Mesothelial cell of epicardium (in vitro differentiated cells): ENCODE measurements at places on chromosomes 12 and 14.

DNA sequence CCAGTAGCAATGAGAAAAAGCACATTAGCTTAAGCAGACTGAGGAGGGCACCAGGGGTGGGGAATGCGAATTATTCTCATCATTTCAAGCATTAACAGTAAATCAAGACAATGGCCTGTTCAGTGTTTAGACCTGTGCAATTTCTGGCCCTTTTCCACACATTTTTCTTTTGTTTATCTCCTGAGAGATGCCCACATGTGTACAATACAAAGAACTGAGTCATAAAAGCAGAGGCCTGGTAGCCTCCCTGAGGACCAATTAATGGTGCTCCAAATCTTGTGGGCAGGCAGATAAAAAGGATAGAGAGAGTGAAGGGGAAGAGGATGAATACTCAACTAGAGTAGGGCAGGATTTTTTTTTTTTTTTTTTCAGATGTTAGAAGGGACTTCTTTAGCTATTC is 480.8 kb downstream of the RERGL start:
- H3K4me3 ChIP-seq: no peak overlapping the region
- no peaks in the 10 kb centered on the region for H3K27me3 ChIP-seq
- no peaks in the 10 kb centered on the region for H3K4me1 ChIP-seq
- H3K27ac ChIP-seq: no peak overlapping the region

DNA sequence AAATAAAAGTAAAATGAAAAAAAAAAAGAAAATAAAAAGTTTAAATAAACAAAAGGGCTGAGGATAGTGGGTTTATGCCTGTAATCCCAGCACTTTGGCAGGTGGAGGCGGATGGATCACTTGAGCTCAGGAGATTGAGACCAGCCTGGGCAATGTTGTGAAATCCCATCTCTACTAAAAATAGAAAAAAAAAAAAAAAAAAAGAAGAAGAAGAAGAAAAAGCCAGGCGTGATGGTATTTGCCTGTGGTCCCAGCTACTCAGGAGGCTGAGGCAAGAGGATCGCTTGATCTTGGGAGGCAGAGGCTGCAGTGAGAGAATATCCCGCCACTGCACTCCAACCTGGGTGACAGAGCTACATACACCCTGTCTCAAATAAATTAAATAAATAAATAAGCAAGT is 3.9 kb downstream of the TAOK3 start:
- no peak overlapping the region for H3K4me3 ChIP-seq
- H3K27ac ChIP-seq: no peak overlapping the region
- peaks cover 24% of the 10 kb centered on the region for H3K27me3 ChIP-seq
- DNase-seq: no peak
- H3K36me3 ChIP-seq: no peaks in the 10 kb centered on the region
- H3K4me1 ChIP-seq: peaks cover 16% of the 10 kb centered on the region

DNA sequence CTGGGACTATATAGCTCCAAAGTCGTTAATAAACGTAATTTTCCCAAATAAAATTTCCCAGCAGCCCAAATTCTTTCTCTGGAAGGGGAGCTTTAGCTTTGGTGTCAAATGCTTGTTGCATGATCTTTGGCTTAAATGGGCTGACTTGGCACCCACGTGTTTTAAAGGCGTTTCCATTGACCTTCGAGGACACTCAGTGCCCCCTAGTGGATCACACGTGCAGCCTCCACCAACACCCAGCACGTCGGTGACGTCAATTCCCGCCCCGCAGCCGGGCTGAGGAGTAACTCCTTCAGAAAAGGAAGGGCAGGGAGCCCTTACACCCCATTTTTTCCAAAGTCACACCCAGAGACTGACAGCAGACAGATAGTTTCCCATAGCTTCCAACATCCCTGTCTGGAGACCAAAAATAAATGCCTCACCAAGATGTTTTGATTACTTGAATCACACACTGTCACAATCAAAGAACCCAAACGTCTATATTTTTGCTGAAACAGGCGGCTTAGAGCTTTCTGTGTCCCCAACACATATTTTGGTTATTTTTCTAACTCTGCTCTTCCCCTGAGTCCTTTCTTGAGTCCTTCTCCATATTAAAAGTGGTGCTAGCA is 707.9 kb downstream of the AACS start:
- no peaks in the 10 kb centered on the region for H3K4me1 ChIP-seq
- H3K27me3 ChIP-seq: no peaks in the 10 kb centered on the region
- DNase-seq: no peak
- no peak overlapping the region for H3K27ac ChIP-seq

- peaks cover 14% of the 10 kb centered on the region for H3K36me3 ChIP-seq
- DNase-seq: no peak
- H3K27me3 ChIP-seq: no peaks in the 10 kb centered on the region
- peaks cover 3% of the 10 kb centered on the region for H3K4me1 ChIP-seq
These were observed 57.0 kb upstream of the FOXN3 start for GRCh38 chr14:89473989-89474388.

GRCh38 chr14:91080071-91080470 is 19.6 kb upstream of the RPS6KA5 start:
- DNase-seq: no peak
- peaks cover 3% of the 10 kb centered on the region for H3K4me1 ChIP-seq
- no peaks in the 10 kb centered on the region for H3K36me3 ChIP-seq

GRCh38 chr14:68282479-68283377 is 463.1 kb downstream of the RAD51B start:
- H3K4me1 ChIP-seq: peaks cover 65% of the 10 kb centered on the region
- no peaks in the 10 kb centered on the region for H3K27me3 ChIP-seq
- H3K27ac ChIP-seq: peak overlapping the region; percentile 66
- no peak overlapping the region for H3K4me3 ChIP-seq
- no peak for DNase-seq

DNA sequence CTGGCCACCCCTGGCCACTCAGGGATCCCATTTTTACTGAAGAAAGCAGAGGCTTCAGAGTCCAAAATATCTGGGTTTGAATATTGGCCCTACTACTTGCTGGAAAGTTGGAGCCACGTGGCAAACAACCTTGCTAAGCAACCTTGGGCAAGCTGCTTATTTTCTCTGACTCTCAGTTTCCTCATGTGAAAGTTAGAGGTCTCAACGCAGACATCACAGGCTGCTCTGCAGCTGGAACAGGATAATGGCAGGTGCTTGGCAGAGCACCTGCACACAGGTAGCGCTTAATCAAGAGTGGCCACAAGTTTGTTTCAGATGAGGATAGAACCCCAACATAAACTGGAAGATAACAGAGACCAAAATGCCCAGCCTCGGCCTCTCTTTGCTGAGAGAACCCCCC is 28.1 kb upstream of the CCND2 start:
- no peak for DNase-seq
- H3K36me3 ChIP-seq: no peaks in the 10 kb centered on the region
- no peak overlapping the region for H3K4me3 ChIP-seq

DNA sequence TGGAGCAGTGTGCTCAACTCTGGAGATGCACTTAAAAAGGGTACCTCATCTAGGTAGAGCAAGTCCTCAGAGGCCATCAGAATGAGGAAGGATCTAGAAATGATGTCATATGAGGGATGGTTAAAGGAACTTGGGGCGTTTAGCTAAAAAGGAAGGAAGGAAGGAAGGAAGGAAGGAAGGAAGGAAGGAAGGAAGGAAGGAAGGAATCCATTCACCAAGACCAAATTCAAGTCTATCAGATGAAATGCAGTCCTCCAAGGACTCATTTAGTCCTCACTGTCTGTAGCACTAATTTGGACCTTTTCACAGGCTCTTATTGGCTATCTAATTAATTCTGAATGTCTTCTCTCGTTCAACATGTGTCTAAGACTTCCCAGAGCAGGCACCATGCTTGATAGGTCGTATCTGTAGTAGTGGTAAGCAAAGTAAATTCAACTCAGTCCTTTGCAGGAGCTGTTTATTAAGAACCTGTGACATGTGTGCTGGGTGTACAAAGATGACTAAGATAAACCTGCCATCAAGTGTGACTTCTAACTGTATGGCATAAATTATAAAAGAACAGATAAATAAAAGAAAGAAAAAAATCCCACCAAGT is 63.5 kb downstream of the LLPH start:
- peaks cover 45% of the 10 kb centered on the region for H3K4me1 ChIP-seq
- H3K27me3 ChIP-seq: no peaks in the 10 kb centered on the region
- H3K4me3 ChIP-seq: no peak overlapping the region
- H3K27ac ChIP-seq: peak overlapping the region; percentile 58
